NCI-H82 (cell line): ENCODE measurements at places on chromosomes 3 and 15.

DNA sequence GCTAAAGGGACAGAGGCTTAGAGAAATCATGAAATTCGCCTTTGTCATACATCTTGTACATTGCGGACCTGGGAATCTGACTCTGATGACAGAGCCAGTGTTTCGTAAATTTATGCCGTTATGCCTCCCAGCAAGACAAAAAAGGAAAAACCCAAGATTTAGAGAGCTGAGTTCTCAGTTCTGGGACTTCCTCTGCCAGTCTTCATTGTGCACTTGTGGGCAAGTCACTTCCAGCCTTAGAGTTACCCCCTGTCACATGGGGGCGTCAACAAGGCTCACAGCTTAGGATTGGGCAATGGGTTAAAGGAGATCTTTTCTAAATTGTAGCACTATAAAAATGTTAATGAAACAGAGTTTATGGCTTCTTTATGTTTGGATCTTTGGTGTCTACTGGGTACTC, 41.9 kb upstream of the MITF start:
- no peak for DNase-seq

- peak; percentile 94 for DNase-seq
Measured at GRCh38 chr3:72058493-72059081, 273.6 kb upstream of the PROK2 start.

DNA sequence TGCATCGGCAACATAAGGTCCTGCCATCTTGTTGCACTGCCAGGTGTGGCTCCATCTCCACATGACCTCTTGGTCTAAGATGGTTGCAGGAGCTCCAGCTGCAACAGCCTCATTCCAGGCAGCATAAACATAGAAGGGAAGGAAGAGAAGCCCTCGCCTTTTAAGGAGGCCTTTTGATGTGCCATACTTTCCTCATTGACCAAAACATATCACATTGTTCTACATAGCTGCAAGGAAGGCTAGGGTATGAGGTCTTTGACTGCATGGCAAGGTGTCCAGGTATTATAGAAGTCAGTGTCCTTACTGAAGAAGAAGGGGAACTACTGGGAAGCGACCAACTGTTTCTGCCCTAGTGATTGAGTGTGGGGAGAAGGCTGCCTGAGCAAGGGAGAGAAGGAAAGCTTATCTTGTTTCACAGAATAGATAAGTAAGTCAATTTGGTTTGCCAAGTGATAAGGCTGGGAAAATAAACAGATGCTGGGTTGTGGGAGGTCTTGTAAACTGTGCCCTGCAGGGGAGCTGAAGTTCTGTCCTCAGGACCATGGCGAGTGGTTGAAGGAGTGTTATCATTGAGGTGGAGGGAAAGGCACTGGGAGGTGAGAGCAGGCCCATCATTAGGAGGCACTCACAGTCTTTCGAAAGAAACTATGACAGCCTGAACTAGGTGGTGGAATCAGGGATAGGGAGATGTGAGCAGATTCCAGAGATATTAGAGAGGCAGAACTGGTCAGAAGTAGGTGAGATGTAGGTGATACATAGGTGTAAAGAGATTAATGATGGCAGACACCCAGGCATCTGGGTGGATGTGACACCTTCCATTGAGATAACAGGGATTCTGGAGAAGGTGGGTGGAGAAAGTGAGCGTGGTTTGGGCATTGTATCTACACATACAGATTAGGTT, 93.8 kb upstream of the IGF1R start:
- no peak for DNase-seq

GRCh38 chr15:72503147-72503546, 29.0 kb downstream of the ARIH1 start:
- DNase-seq, result no peak

DNA sequence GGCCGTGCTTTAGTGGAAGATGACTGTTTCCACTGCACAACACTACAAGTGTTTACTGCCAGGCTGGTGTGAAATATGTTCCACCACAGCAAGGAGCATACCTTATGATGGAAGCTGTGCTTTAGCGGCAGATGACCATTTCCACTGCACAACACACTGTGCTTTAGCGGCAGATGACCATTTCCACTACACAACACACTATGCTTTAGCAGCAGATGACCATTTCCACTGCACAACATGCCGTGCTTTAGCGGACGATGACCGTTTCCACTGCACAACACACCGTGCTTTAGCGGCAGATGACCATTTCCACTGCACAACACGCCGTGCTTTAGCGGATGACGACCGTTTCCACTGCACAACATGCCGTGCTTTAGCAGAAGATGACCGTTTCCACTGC, 2.8 kb downstream of the ZNF717 start:
- no peak for DNase-seq

GRCh38 chr15:27427276-27427675, 456.3 kb downstream of the GABRG3 start:
- no peak for DNase-seq

- DNase-seq, result no peak
Measured at GRCh38 chr3:189698811-189699210, 67.6 kb downstream of the TP63 start.

DNA sequence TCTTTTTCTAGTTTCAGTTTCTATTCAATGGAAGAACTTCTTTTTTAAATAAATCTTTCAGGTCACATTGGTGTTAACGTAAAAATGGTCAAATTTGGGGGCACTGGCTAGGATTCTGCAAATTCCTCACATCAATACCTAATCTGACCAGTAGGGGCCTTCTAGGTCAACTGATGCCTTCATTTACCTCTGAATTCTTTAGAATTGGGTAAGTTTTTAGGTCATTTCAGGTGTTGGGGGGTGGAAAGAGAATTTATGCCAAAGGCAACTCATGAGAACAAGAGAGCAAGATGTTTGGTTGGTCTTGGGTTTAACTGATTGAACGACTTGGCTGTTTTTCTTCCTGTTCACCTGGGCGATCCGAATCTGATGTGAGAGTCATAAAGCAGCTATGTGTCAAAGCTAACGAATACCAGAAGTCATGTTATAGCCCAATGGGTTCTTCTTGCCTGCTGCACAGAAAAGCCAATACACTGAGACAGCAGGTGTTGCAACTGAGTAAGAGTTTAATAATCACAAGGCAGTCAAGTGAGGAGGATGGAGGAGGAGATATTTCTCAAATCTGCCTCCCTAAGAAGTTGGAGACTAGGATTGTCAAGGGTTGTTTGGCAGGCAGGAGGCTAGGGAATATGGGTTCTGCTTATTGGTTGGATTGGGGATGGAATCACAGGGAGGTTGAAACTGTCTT, 15.3 kb downstream of the LRRC49 start:
- DNase-seq, result no peak

- no peak for DNase-seq
Measured at GRCh38 chr3:30469133-30469532, 137.3 kb upstream of the TGFBR2 start.

DNA sequence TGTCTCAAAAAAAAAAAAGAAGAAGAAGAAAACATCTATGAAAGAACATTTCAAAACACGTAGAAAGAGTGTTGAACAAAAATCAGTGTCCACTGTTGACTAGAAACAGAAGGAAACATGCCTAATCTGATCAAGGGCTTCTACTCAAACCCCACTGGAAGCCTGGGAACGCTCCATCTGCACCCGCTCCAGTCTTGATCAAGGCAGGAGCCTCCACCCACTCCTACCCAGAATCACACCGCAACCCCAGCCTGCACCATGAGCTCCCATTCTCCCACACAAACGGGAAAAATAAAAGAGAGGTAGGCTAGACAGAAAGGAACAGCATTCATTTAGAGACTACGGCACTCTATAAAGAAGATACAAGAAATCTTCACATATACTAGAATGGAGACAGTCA, 40.9 kb upstream of the OCA2 start:
- no peak for DNase-seq

DNA sequence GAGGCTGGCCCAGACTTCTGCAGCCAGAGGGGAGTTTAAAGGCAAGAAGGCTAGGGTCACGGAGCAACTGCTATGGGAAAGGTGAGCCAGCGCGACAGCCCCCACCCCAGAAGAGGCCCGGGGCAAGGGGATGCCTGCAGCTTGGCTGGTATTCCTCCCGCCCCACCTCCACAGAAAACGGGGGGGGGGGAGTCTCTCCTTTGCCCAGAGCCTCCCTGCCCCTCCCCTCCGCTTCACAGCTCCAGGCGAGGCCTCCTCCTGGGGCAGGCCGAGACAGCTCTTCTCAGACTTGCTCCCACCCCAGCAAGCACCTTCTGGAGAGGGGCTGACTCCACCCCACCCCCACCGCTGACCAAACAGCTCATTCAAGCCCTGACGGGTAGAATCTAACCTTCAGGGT, 13.4 kb downstream of the ANP32A start:
- DNase-seq, result no peak

DNA sequence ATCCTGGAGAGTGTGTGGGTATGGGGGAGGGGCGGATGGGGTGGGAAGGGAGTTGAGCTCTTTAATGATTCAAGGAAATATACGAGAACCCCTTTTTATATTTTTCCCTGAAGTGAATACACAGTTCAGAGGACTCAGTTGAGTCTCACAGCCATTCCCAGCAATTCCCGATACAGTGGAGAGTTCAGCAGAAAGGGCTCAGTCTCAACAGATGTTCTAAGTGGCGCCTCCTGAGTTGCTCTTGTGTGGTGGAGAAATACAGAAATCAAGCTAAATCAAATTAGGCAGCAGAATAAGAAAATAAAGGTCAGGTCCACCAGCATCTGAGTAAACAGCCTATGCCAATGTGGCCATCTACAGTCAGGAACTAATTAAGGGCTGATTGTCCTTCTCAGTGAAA, 372.1 kb downstream of the NR2F2 start:
- DNase-seq, result no peak

DNA sequence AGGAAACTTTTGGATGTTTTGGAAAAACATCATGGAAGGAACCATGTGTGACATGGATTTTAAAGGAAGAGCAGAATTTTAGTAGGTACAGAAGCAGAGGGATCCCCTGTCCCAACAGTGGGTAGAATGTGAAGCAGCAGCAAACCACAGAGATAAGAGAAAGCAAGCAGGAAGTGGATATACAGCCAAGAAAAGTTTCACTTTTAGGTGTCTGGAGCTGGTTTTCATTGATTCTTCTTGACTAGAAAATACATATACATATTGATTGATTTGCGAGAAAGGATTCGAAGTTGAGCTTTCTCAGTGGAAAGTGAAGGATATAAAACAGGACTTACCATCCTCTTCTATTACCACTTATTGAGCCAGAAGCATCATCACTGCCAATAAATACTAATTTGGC, 133.5 kb downstream of the KCNMB2 start:
- no peak for DNase-seq

DNA sequence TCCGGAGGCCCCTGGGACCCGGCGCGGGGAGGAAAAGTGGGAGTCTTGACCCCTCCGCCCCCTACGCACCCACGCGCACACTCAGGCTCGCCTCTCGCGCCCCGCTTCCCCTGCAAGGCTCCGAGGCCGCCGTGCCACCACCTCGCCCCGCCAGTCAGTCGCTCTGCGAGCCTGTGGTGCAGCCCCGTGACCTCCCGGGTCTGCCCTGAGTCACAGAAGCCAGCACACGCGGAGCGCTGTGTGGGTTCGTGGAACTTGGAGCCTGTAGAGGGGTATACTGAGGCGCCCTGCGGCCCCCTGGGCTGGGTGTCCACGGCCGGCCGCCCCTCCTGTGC, 380 bp upstream of the ALS2CL start:
- DNase-seq, result no peak

- no peak for DNase-seq
Measured at GRCh38 chr15:44813231-44813630, 76.9 kb downstream of the TRIM69 start.

- no peak for DNase-seq
Measured at GRCh38 chr3:156685198-156685597, 10.8 kb downstream of the TIPARP start.

DNA sequence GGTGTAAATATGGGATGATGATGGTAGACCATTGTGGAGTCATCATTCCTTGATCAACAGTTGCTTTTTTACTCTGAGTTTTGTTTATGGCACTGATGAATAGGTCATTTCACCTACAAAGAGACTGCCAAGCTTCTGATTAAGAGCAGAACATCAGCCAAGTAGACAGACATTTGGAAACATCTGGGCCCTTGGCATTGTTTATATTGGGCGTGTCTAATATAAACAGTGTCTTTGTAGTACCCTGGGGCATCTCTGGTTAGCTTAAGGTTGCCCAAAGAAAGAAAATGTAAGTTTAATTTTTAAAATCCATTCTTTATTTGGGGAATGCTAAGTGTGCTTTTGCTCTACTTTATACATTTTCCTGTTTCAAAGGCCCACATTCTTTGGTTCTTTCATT, 377.0 kb downstream of the FEZF2 start:
- DNase-seq, result no peak

DNA sequence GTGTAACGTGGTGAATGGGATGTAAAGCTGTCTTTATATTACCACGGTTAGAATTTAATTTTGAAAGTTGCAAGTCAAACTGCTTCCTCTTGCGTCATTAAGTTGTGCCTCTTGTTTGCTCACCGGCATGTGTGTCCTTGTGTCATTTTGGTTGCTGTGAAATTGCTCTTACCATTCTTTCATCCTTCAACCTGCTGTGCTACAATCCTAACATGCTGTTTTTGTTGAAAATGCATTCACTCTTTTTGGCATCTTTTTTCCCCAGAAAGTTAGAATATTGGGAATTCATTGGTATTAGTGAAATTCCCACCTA, 164.7 kb downstream of the PGPEP1L start:
- peak; percentile 58 for DNase-seq

- no peak for DNase-seq
Measured at GRCh38 chr15:45631776-45632175, 3.1 kb upstream of the SQOR start.

GRCh38 chr3:194133661-194134230, 2.2 kb upstream of the HES1 start:
- peak; percentile 81 for DNase-seq

DNA sequence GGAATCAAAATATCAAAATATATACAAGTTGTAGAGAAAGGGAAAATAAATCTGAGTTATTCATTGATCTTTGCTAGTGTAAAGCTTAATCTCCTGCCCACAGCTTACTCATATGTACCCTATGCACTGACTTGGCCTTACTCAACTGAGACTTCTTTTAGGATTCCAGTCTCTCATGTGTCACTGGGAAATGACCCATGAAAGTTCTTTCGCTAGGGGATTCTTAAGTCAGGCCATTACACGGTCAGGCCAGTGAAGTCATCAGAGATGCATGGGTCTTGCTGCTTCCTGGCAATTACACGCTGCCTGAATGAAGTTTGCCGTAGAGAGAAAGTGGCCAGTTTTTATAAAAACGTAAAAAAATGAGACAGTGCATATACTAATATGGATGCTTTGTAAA, 20.7 kb upstream of the LPP start:
- no peak for DNase-seq

GRCh38 chr3:167976516-167977361, 119.0 kb downstream of the GOLIM4 start:
- DNase-seq, result no peak

- peak; percentile 87 for DNase-seq
Measured at GRCh38 chr3:52444860-52445793, at the start of gene SEMA3G. SEMA3G (minus strand) TSS chr3:52445103; CDS start chr3:52445027, 76 bp downstream.

GRCh38 chr3:11006986-11007933, 14.7 kb downstream of the SLC6A1 start:
- DNase-seq, result peak; percentile 11
